CD8-positive, alpha-beta T cell (primary cell): ENCODE measurements at places on chromosomes 1 and 21. TPM values are rescaled to one million over a fixed set of nuclear protein-coding genes. Genes with fewer than 3 reads are reported as not detected.

The NPHP4 gene
- 3.7 TPM for total RNA-seq

The OR2M3 gene
- total RNA-seq, result not detected

The SH3BGR gene
- total RNA-seq, result not detected

The NUDT4B gene
- not detected for total RNA-seq

The DFFB gene
- 3.4 TPM for total RNA-seq

The LRRC71 gene
- not detected for total RNA-seq

- no peak for DNase-seq
Measured at GRCh38 chr1:19202396-19202795, 7.7 kb downstream of the UBR4 start.

GRCh38 chr1:154520333-154520732 is 18.1 kb upstream of the SHE start:
- no peak for DNase-seq

DNA sequence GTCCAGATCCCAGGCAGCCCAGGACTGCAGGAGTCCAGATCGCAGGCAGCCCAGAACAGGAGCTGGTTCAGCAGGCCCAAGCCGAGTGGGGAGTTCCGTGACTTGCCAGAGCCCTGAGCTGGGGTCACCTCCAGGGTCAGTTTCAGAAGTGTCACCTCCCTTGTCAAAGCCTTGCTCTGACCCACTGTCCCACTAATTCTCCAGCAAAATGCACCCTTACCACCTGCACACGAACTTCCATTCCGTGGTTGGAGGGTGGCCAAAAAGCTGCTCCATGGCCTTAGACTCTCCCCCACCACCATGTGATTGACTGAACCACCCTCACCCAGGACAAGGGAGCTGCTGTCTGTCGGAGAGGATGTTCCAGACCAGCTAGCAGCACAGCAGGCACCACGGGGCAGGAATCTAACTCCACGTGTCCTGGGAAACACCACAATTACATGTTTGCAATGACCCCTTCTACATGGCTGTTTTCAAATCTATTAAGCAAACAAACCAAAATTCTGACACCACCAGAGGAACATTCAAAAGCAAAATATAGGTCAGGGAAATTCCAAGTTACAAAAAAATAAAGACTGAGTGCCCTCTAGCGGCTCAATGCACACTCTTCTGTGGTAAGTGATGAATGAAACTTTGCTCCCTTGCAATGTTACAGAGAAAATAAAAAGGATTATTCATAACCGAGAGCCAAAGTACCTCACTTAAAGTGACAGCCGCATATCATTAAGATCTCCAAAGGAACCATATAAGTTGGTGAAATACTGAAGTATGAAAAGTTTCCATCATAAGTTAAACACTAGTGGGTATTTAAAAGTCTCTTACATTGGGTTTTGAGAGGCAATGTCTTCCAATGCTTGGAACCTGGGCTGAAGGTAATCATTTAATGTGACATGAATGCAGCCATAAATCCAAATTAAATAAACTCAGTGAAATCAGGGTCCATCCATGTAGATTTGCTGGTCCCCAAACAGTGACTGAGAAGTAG is 76.3 kb downstream of the NPHP4 start:
- no peak for DNase-seq

- no peak for DNase-seq
Measured at GRCh38 chr1:87706203-87706602, 377.5 kb downstream of the LMO4 start.

DNA sequence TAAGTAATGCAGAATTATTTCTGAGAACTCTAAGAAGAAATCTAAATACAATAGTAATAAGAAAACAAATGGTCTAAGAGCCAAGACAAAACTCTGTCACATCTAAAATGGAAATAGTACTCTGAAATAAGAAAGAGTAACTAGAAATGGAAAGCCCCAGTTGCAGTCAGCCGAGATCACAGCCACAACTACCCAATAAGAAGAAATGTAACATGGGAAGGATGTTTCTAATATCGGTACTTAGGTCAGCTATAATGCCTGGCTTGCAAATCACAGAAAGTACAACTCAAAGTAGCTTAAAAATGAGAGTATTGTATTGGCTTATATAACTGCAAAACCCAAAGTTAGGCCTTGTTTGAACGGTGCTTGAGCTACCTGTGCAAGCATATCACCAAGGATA is 58.6 kb upstream of the USP25 start:
- DNase-seq, result no peak

- no peak for DNase-seq
Measured at GRCh38 chr1:110455151-110455550, 4.2 kb downstream of the PROK1 start.

GRCh38 chr1:176480750-176481149 is 17.8 kb downstream of the PAPPA2 start:
- no peak for DNase-seq

- DNase-seq, result no peak
Measured at GRCh38 chr21:36310016-36310415, 10.0 kb upstream of the MORC3 start.

- no peak for DNase-seq
Measured at GRCh38 chr1:56477164-56478111, 101.9 kb downstream of the PLPP3 start.
